ENCODE measurements at places on chromosomes 16 and 17.

- no peak for DNase-seq
These were observed 31.4 kb downstream of the B9D1 start for GRCh38 chr17:19331134-19331533.

- no peak for DNase-seq
These were observed 476.9 kb upstream of the CDH5 start for GRCh38 chr16:65889533-65889966.

DNA sequence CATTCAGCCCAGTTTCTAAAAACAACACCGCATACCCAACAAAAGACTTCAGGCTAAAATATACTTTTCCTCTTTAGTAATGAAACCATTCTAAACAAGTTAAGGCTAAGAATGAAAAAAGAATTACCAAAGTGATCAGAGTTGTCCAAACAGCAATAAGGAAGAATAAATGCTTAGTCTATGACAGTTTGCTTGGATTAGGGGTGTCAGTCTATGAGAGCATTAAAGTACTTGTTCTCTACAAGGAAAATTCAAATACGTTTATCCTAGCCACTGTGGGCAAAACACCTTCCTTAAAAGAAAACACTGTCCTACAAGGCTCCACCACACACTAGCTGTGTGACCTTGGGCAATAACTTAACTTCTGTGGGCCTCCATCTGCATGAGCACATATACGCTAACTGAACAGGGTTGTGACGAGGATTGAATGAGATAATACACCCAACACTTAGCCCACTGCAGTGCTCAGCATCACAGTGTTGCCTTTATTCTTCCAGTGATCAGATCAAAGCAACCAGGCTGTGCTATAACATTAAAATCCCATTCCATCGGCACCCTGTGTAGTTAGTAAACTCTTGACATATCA lies 53.6 kb downstream of the TEX2 start:
- no peak for DNase-seq

DNA sequence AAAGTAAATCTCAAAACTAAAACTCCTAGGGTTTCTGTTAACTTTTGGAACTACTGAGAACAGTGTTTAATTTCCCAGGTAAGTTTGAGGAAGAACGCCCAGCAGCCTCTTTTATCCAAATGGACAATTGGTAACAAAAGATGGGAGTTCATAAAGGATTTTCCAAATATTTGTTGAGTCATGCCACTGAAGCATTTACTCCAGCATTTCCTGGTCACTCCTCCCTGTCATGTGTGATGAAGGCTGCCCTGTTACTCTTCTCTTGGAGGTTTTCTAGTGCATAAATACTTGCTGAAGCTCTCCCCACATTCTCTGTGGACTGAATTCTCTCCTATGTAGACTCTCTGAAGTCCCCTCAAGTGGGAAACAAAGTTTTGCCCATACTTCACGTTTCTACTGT lies 16.5 kb downstream of the ZNF75A start:
- no peak for DNase-seq

DNA sequence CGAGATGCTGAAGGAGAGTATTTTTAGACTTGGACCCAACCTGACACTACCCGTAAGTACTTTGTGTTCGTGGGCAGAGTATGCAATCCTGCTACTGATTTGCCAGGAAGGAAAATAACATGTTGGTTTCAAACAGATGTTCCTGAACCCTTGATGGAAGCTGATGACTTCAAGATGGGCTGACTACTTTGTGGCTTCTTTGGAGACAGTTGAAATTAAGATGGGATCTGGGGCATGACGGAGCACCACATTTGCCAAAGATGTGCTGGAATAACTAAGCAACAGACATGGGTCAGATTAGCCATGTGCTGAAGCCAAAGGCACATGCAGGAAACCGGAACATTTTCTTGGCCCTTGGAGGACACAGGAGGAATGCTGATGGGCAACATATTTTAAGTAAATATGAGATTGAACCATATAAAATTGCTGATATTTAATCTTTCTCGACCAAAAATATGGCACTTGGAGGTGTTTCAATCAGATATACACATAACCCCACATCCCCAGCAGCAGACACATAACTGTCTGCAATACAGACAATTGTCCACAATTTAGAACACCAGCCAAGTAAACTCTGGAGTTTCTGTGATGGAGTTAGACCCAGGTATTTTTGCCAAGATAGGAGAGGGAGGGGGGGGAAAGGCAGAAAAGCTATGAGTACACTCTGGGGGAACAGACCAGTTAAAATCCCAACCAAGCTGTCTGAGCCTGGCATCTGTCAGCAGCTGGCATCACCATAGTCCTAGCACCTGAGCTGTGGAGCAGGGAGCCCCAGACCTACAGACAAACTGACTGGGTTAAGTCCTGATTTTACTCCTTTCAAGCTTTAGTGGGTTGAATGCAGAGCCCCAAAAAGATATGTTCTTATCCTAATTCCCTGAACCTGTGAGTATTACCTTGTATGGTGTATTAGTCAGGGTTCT lies 329.4 kb upstream of the CDH5 start:
- DNase-seq = no peak

DNA sequence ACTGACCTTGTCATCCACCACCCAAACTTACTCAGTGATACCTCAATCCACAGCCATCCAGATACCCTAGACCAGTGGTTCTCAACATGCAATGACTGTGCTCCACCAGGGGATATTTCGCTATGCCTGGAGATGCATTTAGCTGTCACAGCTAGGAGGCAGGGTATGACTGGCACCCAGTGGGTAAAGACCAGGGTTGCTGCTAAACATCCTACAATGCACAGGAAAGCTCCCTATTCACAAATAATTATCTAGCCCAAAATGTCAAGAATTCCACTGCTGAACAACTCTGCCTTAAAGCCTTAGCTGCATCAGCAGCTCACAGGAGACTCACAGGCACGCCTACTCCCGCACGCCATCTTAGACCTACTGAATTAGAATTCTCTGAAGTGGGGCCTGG lies 212.6 kb downstream of the GRIN2A start:
- DNase-seq = no peak

DNA sequence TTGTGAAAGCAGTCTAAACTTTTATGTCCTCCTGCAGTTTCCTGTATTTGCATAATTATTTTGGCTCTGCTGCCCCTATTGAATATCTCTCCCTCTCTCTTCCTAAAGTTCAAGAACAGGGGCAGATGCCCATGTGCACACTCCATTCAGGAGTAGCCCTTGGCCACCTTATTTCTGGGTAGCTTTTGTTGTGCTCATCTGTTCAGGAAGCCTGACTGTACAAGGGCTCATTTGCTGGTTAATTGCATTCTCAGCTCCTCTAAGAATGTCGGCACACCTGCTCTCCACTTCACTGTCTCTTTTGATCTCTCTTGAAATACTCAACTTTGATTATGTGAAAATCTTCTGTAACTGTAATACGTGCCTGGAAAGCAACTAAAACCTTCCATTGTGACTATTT lies 1378.8 kb upstream of the CDH8 start:
- no peak for DNase-seq

GRCh38 chr17:50210240-50211225 lies 9.1 kb upstream of the COL1A1 start:
- DNase-seq = no peak

GRCh38 chr16:72721981-72722380 lies 325.9 kb downstream of the ZFHX3 start:
- no peak for DNase-seq

GRCh38 chr16:66229651-66230050 lies 136.8 kb upstream of the CDH5 start:
- no peak for DNase-seq

DNA sequence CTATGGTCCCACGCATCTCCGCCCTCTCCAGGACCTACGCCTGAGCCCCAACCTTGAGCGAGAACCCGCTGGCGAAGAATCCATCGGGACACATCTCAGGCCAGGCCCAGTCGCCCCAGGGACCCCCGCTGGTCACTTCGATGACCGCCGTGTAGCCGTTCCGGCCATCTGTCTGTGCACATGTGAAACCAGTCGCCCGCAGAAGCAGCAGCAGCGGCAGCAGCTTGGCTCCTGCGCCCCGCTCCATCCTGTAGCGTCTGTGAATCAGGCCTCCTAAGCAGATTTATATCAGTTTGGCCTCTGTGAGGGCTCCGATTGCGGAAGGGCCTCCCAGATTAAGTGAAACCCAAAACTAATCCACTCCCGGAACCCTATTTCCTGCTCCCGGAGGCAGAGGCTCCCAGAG lies at the start of gene VMO1:
TSS of gene VMO1 (minus strand) at position 259 of the 406 bp plus-strand sequence. CDS start at position 247, 12 bp downstream.
- DNase-seq = no peak

- DNase-seq = no peak
These were observed 1.4 kb downstream of the RHBDL1 start for GRCh38 chr16:676913-677312.

GRCh38 chr17:78998311-78999055 lies 11.1 kb downstream of the CANT1 start:
- no peak for DNase-seq

GRCh38 chr17:62109378-62109902 lies 44.4 kb upstream of the MED13 start:
- DNase-seq = peak; percentile 79

GRCh38 chr17:73489333-73489732 lies 154.9 kb downstream of the SDK2 start:
- no peak for DNase-seq

- no peak for DNase-seq
These were observed 47.1 kb downstream of the RPTOR start for GRCh38 chr17:80591788-80592187.

DNA sequence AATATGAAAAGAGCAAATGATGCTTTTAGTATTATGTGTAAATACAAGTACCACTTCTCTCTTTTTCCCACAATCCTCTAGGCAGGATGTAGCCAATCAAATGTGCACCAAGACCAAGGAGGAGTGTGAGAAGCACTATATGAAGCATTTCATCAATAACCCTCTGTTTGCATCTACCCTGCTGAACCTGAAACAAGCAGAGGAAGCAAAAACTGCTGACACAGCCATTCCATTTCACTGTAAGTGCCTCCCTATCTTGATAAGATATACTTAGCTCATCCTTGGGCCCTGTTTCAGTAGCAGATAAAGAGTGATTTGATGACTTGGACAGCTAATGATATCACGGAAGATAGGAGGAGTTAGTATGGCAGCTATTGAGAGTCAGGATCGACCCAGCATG lies 33.7 kb downstream of the TADA2A start:
- DNase-seq = no peak

- no peak for DNase-seq
These were observed 116.3 kb downstream of the MAF start for GRCh38 chr16:79484237-79484636.

DNA sequence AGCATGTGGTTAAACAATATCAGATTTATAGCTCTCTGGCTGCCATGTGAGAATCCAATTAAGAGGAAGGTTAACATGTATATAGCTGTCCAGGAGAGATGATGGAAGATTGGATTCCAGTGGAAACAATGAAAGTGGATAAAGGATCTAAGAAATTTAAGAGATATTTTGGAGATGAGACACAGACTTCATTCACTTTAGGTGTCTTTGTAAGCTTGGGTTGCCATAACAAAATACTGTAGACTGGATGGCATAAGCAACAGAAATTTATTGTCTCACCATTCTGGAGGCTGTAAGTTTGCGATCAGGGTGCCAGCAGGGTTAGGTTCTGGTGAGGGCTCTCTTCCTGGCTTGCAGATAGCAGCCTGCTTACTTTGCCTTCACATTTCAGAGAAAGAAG lies 155.9 kb upstream of the MYOCD start:
- no peak for DNase-seq

- DNase-seq = no peak
These were observed 17.2 kb downstream of the GINS3 start for GRCh38 chr16:58409316-58409973.

DNA sequence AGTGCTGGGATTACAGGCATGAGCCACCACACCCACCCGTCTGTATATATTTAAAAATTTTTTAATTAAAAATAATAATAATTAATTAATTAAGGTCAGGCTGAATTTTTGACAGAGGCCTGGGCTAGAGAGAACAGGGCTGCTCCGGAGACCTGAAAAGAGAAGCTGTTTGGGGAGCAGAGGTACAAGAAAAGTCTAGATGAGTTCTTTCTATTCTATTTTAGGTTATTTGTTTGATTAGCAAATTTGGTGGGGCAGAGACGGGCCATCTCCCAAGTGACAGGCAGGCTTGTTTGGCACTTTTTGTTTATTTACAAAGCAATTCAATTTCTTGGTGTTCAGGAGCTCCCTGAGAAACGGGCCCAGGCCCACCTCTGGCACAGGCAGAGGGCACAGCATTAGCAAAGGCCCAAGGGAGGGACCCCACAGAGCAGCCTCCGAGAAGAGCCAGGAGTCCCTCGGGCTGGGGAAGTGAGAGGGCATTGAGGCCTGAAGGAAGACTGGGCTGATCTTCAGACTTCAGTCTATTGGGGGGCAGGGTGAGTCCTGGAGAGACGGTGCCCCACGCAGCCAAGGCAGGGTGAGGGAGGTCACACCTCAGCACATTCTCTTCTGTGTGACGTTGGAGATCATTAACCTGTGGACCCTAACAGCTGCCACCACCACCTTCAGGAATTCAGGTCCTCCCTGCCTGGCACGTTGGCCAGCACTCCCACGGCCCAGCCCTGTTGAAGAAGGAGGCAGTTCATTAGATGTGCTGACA lies 10.8 kb upstream of the RIPOR1 start:
- DNase-seq = peak; percentile 51

- no peak for DNase-seq
These were observed 117.1 kb upstream of the ZNF750 start for GRCh38 chr17:82956726-82957468.

GRCh38 chr17:17191346-17191792 lies 14.8 kb downstream of the PLD6 start:
- no peak for DNase-seq
